ENCODE measurements at places on chromosomes 3 and 15.

GRCh38 chr3:127606086-127606805 is 8.0 kb downstream of the MCM2 start:
- no peak for DNase-seq

DNA sequence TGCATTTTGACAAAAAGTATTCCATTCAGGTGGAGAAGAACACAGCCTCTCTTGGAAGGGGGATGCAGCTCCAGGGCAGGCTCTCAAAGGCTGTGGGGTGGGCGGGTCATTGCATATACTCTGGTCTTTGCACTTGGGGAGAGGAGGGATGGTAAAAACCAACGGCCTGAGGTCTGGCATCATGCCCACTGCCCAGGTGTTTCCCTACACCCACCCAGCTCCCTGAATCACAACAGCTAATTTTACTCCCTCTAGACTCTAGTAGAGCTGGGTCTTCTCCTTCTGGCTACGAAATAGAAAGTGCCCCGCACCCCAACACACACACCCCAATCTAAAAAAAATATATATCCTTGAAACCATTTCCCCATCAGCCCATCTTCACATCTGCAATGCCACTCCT is 1.0 kb downstream of the MYLK start:
- DNase-seq = no peak

GRCh38 chr3:107525644-107526305 is 3.0 kb downstream of the BBX start:
- peak; percentile 28 for DNase-seq

GRCh38 chr3:42843713-42844411 is 31.8 kb downstream of the CYP8B1 start:
- DNase-seq = no peak

- DNase-seq = no peak
These were observed 278.0 kb upstream of the NECTIN3 start for GRCh38 chr3:110793611-110794010.
